ENCODE measurements at places on chromosomes 2 and 18. TPM values are rescaled to one million over a fixed set of nuclear protein-coding genes. Genes with fewer than 3 reads are reported as not detected.

- DNase-seq, result no peak
Measured at GRCh38 chr2:44655401-44655864, 286.1 kb upstream of the SIX3 start.

GRCh38 chr2:10522726-10523405, 74.7 kb upstream of the ODC1 start:
- no peak for DNase-seq

DNA sequence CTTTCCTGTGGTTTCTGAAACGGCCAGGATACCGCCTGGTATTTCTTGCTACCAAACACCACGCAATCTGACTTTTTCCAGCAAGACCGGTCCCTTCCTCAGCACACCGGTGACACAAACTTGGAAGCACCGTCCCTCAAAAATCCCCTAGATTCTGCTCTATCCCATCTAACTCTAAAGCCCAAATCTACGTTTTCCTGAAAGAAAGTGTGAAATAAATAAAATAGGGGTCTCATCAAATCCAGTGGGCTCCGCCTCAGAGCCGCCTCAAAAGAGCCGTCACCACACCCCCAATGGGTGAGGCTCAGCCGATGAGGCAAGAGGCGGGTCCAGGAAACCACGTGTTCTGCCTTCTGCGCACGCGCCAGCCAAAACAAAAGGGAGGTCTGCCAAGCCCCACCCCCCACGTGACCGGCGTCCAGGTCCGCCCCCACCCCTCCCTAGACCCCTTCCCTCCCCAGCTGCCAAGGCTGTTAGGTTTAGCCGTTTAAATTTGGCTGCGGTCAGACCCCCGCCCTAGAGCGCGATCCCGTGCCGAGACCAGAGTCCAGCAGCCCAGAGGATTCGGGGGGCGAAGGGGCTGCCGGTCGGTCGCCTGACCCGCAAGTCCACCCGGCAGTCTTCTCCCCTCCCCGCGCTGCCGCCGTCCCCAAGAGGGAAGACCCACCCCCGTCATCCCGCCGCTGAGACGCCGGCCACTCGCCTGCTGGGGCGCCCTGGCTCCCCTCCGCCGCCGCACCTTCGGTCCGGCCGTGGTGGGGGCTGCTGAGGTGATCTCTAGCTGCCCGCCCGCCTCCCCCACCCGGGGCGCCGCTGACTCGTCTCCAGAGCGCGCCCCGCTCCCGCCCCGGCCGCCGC, 534 bp downstream of the KANSL1L start:
- DNase-seq, result peak; percentile 96

GRCh38 chr18:6956999-6957398, 160.6 kb downstream of the LAMA1 start:
- DNase-seq, result no peak

Gene CHRNG
- total RNA-seq, result not detected

Gene CNNM3
- 13.5 TPM for total RNA-seq

DNA sequence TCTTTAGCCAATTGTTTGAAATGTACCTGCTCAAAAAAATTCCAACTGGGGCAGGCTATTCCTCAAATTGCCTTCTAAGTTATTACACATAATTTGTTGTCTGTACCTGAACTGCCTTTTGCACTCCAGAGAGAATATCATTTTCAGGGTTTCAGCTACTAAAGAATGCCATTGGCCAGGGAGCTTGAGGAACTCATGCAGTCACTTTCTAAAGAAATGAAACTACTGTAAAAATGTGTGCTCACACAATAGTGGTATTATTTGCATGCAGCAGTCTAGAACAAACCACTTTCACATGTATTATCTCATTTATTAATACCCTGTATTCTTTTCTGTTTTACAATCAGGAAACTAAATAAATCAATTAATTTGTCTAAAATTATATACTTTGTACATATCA, 152.2 kb downstream of the PID1 start:
- DNase-seq, result no peak

DNA sequence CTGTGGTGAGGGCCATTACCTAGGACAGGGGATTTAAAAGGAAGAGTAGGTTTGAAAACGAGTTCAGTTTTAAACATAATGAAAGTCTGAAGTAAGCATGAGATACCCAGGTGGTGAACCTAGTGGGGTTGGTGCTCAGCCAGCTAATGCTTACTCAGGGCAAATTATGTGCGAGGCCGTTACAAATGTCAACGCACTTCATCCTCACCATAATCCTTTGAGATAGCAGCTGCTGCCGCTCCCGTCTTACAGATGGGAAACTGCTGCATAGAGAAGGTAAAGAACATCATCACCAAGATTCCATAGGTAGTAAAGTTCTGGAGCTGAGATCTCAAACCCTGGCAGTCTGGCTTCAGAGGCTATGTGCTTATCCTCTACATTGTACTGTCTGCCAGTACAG, 209.0 kb downstream of the DYM start:
- no peak for DNase-seq

DNA sequence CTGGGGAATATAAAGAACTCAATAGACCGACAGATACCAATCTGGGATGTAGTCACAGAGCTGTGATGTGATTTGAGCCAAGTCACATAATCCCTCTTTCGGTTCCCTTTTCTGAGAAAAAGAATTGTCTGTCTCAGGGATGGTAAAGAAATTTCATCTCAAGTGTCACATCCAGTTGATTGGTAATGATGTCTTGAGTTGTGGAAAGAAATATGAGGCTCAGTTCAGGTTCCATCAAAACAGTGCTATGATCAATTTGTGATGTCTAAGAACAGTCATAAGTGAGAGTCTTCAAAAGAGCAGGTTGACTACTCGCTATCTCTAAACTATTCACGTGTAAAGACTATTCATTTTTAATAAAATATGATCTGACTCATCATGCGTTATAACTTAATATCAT, 223.3 kb downstream of the METTL4 start:
- DNase-seq, result no peak

GRCh38 chr2:27606611-27607010, 22.2 kb downstream of the CCDC121 start:
- no peak for DNase-seq

GRCh38 chr2:240918258-240919091, 12.3 kb downstream of the CROCC2 start:
- peak; percentile 35 for DNase-seq

Gene CROCC2
- total RNA-seq, result not detected

Gene FTCDNL1
- total RNA-seq, result 3.3 TPM

GRCh38 chr2:182891611-182892010, 25.2 kb upstream of the FRZB start:
- DNase-seq, result no peak

GRCh38 chr2:205290299-205290698, 392.0 kb upstream of the NRP2 start:
- no peak for DNase-seq

Gene TRIM54
- total RNA-seq, result 301 TPM

GRCh38 chr18:75958683-75959082, 531.2 kb upstream of the SMIM21 start:
- DNase-seq, result no peak

GRCh38 chr2:18752022-18752493, 162.7 kb upstream of the NT5C1B start:
- DNase-seq, result no peak

Gene FLACC1
- total RNA-seq, result 8.3 TPM

Gene OSR1
- 5.4 TPM for total RNA-seq

GRCh38 chr2:190698895-190699294, 50.0 kb downstream of the NAB1 start:
- no peak for DNase-seq

Gene LIMS4
- total RNA-seq, result 2.4 TPM

Gene NEURL3
- not detected for total RNA-seq

DNA sequence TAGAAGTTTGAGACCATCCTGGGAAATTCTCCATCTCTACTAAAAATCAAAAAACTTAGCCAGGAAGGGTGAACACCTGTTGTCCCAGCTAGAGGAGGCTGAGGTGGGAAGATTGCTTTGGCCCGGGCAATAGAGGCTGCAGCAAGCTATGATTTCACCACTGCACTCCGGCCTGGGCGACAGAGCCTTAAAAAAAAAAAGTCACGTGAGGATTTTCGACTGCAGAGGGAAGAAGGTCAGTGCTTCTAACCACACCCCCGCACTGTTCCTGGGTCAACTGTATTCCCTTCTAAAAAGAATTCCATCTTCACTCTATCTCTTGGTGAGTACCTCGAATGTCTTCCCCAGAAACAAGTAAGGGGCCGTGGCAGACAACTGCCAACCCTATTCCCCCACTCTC, 31.3 kb downstream of the ADAM17 start:
- no peak for DNase-seq

DNA sequence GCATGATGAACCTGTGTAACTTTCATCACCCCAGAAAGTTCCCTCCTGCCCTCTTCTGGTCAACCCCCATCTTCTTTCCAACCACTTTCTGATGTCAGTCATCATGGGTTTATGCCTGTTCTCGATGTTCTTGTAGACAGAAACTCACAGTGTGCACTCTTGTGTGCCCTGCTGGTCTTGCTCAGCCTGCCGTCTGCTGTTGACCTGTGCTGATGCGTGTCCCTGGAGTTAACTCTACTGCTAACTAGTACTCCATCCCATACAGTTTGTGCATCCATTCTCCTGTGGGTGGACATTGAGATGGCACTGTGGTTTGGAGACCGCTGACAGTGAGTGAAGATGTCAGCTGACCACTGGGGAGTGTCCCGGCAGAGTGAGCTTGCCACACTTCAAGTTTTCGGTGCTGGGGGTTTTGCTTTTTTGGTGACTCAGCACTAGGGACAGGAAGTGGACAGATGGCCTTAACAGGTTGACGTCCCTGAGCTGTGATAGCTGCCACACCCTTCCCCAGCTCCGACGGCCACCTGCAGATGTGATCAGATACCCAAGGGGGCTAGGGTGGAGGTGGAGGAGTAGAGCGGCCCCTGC, 14.8 kb downstream of the KLHL29 start:
- DNase-seq, result no peak

- peak; percentile 11 for DNase-seq
Measured at GRCh38 chr2:195124391-195125079, 532.5 kb upstream of the SLC39A10 start.

- DNase-seq, result no peak
Measured at GRCh38 chr2:1730015-1730927, 14.0 kb downstream of the PXDN start.

Gene NCL
- total RNA-seq, result 190 TPM

- peak; percentile 67 for DNase-seq
Measured at GRCh38 chr2:218405746-218406208, 6.1 kb downstream of the CTDSP1 start.

Gene CPO
- not detected for total RNA-seq

Gene NEU2
- total RNA-seq, result not detected

GRCh38 chr2:161120775-161121174, 39.5 kb upstream of the TANK start:
- DNase-seq, result no peak
